Fibroblast of pulmonary artery (primary cell): ENCODE measurements at places on chromosomes 12 and 14.

DNA sequence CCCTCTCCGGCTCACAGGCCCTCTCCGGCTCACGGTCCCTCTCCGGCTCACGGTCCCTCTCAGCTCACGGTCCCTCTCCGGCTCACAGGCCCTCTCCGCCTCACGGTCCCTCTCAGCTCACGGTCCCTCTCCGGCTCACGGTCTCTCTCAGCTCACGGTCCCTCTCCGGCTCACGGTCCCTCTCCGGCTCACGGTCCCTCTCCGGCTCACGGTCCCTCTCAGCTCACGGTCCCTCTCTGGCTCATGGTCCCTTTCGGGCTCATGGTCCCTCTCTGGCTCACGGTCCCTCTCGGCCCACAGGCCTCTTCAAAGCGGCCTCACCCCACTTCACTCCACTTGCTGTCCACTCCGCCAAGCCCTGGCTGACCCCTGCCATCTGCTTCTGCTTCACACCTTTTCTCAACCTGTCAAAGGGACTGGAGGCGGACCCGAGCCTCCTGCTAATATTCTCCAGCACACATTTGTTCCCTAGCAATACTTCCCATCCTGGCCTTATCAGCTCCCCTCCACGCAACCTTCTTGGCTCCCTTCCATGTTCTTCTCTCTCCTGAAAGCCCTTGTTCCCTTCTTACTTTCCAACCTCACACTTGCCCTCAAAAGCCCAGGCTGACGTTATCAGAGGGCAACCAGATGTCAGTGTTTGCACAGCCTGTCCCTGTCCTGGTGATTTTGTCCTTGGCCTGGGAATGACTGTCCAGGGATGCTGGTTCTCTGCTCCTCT is 176.7 kb downstream of the CALM1 start:
- peak; percentile 28 for DNase-seq

GRCh38 chr12:3629057-3629830 is 123.7 kb downstream of the CRACR2A start:
- DNase-seq, result no peak

GRCh38 chr14:22427771-22428231 is 161.2 kb downstream of the DAD1 start:
- DNase-seq, result peak; percentile 93

GRCh38 chr12:108315486-108316105 is 23.5 kb downstream of the CMKLR1 start:
- DNase-seq, result no peak

DNA sequence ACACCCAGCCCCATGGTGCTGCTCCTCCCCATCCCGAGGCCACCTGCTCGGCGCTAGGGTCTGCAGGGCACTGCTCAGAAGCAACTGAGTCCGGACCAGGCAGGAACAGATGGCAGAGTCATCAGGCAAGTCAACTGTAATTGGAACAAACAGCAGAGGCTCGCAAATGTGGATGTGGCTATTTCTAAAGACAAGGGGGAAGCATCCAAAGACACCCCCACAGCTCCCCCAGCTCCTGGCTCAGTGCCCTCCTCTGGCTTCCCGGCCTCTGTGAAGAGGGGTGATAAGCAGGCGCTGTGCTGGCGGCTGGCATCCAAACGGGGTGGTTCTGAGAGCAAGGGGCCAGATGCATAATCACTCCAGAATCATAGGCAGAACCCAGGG is 125.6 kb downstream of the PIWIL1 start:
- no peak for DNase-seq

DNA sequence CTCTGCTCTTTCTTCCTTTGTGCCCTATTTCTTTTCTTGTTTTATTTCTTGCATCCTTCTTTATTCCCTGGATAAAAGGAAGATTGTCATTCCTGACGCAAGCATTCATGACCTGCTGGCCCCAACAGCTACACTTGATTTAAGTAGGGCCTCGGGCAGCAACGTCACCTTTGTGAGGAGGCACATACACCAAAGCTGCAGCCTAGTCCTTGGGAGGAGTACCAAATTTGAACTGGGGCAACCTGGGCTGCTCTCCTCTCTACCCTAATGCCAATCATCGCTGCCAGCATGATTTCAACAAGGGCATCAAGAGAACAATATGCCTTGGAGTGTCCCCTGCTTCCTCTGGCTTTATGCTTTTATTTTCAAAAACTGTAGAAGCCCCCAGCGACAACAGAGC is 76.4 kb downstream of the C12orf50 start:
- no peak for DNase-seq

- DNase-seq, result no peak
Measured at GRCh38 chr14:56874375-56874774, 64.1 kb upstream of the OTX2 start.

DNA sequence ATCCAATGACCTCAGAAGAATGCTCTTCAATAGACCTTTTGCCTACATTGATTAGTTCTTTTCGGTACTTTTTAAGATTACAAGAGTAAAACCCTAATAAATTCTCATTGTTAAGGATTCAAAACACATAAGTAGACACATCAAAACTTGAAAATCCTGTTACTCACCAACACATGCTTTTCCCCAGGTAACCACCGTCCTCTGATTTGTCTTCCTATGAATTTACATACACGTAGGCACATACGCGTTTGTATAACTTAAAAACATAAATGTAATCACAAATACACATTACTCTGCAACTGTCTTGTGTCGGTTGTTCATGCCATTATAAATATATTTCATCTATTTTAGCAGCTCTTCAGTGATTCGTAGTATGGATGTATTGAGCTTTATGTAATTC is 910 bp upstream of the WASHC4 start:
- DNase-seq, result no peak

DNA sequence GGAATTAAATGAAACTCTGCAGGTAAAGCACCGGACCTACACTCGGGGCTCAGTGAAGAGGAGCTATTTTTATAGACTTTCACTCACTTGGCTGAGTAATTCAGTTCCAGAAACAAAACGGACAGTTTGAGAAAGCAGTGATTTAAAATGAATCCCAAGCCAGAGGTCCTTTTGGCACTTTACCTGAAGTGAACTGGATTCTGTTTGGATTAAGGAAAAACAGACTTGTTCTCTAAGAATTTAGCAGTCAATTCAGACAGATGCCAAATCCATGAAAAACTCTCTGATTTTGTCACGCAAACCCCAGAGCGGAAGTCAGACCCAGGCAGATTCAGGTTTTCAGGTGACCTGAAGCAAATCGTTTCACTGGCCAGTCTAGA is 4.9 kb upstream of the VASH1 start:
- no peak for DNase-seq

GRCh38 chr12:66915306-66915904 is 236.5 kb upstream of the GRIP1 start:
- no peak for DNase-seq

DNA sequence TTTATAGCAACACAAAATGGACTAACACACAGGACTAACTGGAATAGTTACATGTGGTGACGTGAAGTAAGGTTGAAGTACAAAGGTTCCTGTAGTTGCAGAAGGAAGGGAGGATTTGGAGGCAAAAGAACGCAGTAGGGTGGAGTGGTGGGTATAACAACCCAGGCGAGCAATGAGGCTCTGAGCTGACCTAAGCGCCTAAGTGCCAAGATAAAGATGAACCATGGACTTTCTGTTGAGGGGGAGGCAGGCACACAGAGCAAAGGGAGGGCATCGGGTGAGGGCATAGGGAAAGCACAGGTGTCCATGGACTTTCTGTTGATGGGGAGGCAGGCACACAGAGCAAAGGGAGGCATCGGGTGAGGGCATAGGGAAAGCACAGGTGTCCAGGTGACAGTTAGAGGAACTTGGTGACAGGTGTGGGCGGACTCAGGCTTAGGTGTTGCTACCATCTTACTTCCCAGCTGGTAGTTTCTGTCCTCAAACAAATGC is 15.2 kb downstream of the SCNN1A start:
- DNase-seq, result no peak
